ENCODE measurements at places on chromosomes 2 and 18.

- DNase-seq: no peak
Observed at GRCh38 chr18:63553081-63553480, 10.9 kb downstream of the SERPINB12 start.

GRCh38 chr2:23625726-23626125, 240.7 kb downstream of the KLHL29 start:
- DNase-seq: no peak

DNA sequence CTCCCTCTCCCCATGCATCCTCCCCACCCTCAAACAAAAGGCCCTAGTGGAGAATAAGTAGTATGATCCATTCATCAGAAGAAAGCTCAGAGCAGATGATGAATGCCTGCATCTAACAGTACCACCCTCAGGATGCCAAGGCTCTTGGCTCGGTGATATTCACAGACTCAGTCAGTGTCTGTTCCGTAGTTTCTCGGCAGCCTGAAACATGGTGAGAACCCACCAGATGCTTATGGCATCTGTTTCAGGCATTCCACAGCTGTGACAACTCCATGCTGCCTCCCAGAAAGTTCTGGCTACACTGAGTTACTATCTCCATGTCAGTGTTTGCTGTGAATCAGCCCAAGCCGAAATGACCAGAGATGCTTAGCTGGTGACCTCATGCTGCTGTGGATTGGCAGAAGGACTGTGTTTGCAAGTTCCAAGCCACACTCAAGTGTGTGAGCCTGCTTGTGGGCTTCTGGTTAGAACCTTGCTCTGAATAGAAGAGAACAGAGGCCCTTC, 83.9 kb downstream of the WDSUB1 start:
- no peak for DNase-seq

- DNase-seq: no peak
Observed at GRCh38 chr2:120503206-120503792, 157.4 kb downstream of the INHBB start.

DNA sequence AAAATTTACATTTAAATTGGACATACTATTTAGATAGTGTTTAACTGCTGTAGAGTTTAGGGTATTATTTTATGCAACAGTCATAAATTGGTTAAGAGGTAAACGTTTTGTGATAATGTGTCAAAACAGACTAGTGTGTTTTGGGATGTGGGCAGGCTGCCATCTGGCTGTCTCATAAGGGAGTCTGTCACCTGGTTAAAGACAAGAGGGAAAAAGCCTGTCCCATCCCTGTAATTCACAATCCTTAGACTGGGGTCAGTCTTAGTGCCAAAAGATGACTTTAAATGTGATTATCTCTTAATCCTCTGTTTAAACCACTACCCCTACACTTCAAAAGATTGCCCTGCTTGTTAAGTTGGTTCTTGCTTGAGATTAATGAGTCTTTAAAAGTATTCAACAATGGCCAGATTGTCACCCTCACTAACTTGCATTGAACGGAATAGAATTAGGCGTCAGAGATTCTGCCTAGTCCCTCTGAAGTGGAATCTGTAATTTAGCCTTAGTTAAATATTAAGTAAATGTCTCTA, 59.2 kb downstream of the SGPP2 start:
- DNase-seq: no peak

GRCh38 chr2:96485350-96485749, 19.8 kb downstream of the NEURL3 start:
- no peak for DNase-seq

DNA sequence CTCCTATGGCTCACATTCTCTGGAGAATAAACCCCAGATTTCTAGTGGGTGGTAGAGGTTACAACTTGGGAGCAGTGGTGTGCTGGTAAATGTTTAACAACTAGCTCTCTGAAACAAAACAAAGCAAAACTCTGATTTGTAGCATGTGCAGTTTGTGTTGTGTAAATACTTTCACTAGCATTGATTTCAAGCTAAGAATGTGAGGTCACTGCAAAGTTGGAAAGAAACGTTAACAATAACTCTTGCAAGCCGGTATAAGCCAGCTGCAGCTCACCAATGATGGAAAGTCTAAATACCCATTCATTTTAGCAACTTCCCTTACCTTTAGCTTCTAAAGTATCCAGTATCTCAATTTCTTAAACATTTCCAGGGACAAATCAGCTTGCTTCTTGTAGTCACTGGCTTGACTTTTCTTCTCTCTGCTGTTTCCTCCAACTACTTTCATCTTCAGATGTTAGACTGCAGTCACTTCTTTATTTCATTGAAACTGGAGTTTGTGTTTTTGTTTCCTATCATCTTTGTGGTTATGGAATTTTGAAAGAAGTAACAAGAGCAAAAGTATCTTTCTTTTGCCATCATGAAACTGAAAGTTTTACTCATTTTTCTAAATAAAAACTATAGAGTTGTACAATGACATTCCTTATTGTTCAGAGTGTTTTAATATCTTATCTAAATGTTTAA, 140.2 kb downstream of the PLCL1 start:
- DNase-seq: no peak

DNA sequence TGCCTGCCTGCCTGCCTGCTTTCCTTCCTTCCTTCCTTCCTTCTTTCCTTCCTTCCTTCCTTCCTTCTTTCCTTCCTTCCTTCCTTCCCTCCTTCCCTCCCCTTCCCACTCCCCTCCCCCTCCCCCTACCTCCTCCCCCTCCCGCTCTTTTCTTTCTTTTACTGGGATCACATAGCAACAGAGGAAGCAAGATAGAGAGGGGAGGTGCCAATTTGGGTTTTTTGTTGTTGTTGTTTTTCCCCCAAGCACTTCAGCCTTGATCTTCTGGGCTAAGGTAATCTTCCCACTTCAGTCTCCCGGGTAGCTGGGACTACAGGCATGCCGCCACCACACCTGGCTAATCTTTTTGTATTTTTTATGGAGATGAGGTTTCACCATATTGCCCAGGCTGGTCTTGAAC, 20.0 kb downstream of the PPM1B start:
- no peak for DNase-seq

- no peak for DNase-seq
Observed at GRCh38 chr18:55778788-55779690, 191.0 kb upstream of the TCF4 start.

- DNase-seq: no peak
Observed at GRCh38 chr2:6281524-6281923, 584.2 kb downstream of the CMPK2 start.

GRCh38 chr2:149167941-149168340, 129.4 kb downstream of the LYPD6B start:
- DNase-seq: no peak

DNA sequence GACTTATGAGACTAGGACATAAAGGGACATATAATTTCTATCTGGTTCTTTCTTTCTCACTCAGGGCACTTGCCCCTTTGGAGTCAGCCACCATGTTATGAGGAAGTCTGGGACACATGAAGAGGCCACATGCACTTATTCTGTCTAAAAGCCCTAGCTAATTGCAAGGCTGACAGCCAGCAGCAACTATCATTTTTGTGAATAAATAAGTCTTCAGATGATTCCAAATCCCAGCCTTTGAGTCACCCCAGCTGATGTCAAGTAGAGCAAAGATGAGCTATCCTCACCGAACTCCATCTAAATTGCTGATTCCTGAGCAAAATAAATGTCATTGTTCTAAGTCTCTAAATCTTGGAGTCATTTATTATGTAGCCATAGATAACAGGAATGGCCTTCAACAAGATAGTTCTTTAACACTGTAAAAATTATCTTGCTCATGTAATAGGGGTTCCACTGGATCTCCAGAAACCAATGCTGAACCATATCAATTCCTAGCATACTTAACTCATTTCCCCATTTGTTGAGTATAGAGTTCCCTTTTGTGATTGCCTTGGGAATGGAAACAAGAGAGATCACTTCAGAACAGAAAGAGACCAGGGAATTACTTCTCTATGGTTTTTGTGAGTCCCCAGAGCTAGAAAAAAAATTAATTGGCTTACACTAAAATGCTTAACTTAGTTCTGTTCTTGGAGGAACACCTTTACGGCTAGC, 50.6 kb upstream of the FN1 start:
- DNase-seq: no peak

DNA sequence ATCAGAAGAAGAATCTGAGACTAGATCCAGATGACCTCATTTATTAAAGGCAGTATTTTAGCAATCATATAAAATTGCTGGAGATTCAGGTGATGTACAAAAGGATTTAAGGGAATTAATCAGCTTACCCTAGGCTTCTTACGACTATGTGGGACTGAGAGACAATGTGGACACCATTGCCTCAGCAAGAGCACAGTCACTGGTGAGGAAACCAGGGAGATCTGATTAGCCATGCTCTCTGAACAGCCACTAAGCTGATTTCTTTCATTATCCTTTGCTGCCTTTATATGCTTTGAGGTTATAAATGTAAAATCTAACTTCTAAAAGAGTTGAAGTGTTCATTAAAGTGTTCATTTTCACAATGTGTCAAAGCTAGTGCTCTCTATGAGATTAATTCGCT, 22.7 kb upstream of the GULP1 start:
- DNase-seq: no peak

GRCh38 chr2:797556-797955, 120.3 kb upstream of the TMEM18 start:
- DNase-seq: no peak

- DNase-seq: no peak
Observed at GRCh38 chr18:79093986-79094385, 24.8 kb downstream of the ATP9B start.

DNA sequence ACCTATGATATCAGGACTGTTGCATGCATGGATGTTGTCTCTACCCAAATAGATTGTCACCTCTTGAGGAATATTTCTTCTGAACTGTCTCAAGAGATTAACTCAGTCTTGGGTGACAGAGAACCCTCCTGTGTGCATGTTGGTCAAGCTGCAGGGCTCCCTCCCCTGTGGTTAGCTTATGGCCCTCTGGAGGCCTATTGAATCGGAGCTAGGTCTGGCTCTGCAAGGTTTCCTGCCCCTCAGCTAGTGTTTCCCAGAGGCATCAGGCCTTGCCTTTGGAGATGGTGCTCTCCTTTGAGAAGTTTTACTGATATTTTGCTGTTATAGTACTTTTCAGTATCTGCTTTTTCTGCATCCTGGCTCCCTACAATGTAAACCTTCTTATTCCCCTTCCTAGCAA, 769.2 kb upstream of the FAM98A start:
- DNase-seq: no peak

DNA sequence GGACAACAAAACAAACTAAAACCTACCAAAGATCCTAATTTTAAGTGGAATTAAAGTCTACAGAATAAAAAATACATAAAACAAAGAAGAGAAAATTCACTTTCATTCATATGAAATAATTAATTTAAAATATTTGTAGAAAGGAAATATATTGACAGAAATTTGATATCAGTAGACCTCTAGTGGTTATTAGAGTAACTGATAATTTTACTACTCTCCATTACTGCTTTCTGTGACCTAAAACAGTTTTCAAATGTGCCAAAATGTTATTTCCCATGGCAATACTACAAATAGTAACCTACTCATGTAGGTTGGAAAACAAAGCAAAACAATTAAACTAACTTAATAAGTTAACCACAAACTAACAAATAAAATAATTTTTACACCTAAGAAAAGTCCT, 147.1 kb downstream of the NOL4 start:
- no peak for DNase-seq

- no peak for DNase-seq
Observed at GRCh38 chr2:127652786-127653357, 6.9 kb downstream of the GPR17 start.

- DNase-seq: no peak
Observed at GRCh38 chr2:143261986-143262385, 132.8 kb downstream of the ARHGAP15 start.

DNA sequence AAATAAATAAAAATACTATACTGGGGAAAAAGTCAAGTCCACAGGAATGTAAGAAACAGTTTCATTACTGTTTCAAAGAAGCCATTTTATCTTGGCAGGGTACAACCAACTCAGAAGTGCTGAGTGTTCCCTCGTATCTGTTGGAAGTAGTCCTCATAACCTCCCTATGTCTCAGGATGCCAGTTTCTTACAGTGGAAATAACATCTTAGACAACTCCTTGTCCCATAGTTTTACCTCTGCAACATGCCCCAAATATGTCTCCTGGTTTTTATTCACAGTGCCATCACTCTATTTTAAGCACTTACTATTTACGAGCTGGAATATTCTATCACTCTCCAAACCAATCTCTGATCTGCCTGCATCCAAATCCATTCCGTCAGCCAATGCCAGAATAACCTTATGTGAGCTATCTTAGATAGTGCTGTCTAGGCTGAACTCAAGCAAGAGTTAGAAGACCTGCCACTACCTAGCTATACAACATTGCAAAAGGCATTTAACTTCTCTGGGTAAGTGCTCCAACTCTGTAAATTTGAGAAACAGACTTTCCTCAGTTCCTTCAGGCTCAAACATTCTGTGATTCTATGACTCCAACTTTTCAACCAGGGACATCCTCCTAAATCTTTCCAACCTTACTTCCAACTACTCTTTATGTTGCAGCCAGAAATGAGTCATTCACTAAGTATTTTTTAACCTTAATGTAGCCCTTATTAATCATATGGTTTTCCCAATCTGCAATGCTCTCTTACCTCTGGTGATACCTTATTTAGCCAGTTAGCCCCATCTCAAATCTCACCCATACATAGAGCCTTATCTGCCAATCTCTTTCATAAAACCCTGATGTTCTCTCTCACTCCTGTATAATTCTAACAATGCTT, 66.7 kb downstream of the RTN4 start:
- DNase-seq: no peak

DNA sequence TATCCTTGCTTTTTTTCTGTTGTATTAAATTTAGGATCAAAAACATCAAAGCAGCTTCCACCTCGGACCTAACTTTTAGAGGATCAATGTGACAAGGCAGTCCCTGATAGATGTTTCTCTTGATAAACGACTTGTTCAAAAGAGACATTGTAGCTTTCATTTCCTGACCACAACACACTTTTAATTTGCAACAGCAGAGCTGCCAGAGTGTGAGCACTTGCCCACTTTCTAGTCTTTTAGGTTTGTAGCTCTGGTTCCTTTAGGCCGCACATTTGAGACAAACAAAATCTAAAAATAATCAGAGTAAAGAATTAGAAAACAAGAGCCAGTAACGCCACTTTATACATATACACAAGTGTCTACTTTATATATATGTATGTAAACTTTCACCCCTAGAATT, 3.1 kb downstream of the FIGN start:
- DNase-seq: no peak

GRCh38 chr18:58432050-58432727, 196.7 kb downstream of the ALPK2 start:
- DNase-seq: no peak

DNA sequence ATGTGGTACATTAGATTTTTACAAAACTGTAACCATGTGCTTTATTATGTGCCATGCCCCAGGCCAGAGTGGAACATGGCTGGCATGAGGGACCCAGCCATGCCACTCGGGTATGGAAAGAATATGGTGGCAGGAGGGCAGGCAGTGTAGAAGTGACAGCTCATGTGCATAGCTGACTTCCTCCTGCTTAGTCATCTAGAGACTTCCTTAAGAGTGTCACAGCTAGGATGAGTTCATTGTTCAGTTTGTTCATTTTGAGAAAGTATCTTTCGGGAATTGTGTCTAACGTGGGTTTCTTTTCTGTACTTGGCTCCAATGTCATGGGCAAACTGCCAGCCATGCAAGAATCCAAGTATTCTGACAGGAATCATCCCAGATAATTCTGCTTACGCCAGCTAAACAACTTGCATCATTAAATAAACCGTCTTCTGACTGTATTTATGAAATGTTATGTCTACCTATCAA, 94.3 kb upstream of the ITGB6 start:
- no peak for DNase-seq

- DNase-seq: no peak
Observed at GRCh38 chr18:57026316-57026715, 120.6 kb upstream of the BOD1L2 start.

GRCh38 chr2:211387734-211388133, 831.3 kb downstream of the CPS1 start:
- no peak for DNase-seq

GRCh38 chr2:129929321-129930290, 49.9 kb upstream of the RAB6C start:
- DNase-seq: no peak

All from stimulated activated CD4-positive, alpha-beta T cell treated with anti-CD3 and anti-CD28 coated beads, Interleukin-15, amount 100 ng/mL, for 1 hour (primary cell).